Stimulated activated CD8-positive, alpha-beta memory T cell treated with anti-CD3 and anti-CD28 coated beads, Interleukin-15, amount 100 ng/mL, for 4 hours (primary cell): ENCODE measurements at places on chromosomes 7 and 10.

- peak; percentile 70 for DNase-seq
Observed at GRCh38 chr10:31759124-31759798, 169.4 kb downstream of the ARHGAP12 start.

DNA sequence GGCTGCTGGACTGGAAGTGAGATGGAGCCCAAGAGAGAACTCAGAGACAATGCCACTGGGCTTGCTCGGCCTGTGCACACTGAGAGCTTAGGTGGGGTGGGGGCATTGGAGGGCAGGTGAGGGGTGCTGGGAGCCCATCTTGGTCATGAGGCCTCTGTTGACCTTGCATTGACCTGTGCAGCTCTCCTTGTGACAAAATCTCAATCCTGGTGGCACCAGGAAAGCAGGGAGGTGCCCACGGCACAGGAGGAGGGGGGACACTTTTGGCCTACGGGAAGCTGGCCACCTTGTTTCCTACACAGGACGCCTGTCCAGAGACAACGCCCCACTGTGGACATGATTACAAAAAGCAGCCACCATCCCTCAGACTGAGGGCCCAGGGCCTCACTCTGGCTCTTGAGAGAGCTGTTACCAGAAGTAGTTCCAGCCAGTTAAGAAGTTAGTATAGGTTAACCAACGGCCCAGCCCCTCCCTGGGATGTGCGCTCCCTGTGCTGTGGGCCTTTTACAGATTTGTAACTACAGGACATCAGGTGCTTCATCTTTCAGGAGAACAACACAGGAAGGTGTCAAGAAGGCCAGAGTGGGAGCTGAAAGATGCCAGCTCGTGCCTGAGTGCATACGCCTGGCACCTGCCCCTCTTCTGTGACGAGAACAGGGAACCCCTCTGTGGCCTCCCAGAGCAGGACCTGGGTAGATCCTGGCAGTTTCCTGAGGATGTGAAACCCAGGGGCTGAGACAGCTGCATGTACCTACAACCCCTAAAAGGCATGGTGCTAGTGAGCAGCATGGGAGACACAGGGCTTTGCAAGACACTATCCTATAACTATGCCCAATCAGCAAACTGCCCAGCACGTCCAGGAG, 10.3 kb downstream of the PKD1L1 start:
- no peak for DNase-seq

- no peak for DNase-seq
Observed at GRCh38 chr7:40192036-40192435, 57.2 kb downstream of the SUGCT start.

GRCh38 chr7:29953726-29954347, 35.8 kb downstream of the SCRN1 start:
- DNase-seq, result no peak

GRCh38 chr7:87473986-87474385, 1.5 kb downstream of the ABCB4 start:
- DNase-seq, result no peak

DNA sequence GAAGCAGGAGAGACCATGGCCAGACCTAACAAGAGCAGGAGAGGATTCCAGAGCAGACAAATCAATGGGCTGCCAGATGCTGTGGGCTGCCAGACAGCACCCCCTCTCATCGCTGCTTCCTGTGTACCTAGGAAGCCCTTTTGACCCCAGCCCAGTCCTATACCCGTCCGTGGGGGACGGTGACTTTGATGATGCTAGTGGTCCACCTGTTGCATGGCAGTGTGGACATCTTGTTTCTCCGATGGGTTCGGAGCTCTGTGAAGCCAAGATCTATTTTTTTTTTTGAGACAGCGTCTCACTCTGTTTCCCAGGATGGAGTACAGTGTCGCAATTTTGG, 18.2 kb upstream of the GDI2 start:
- no peak for DNase-seq

- DNase-seq, result no peak
Observed at GRCh38 chr7:149367418-149368180, 93.3 kb downstream of the ZNF777 start.

DNA sequence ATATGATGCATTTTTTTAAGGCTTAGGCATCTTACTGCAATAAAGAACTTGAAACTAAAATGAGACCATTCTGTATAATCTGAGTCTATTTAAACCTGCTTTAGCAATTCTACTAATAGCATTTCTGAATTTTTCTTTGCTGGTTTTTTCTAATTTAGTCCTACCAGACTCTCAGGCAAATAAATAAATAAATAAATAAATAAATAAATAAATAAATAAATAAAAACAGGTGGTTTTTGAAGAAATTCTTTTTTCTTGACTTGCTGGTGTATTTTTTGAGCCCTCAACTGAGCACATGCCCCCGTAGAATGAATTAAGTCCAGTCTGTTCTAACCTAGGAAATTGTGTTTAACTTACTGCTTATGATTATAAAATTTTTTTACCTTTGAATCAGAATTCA, 134.7 kb upstream of the FOXP2 start:
- no peak for DNase-seq

DNA sequence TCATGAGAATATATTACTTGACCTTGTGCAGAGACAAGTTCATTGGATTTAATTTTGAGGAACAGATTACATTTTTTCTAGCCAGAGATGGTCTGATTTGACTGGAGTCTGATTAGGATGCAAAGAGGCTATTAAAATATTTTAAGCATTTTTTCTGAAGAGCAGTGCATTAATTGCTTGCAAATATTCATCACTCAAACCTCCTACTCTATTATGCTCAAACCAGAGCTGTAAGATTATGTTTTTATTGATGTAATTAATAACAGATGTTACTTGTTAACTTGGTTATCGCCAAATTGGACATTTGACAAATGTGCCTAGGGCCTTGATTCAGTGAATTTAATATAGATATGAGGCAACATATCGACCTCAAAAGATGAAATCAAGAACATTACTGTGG, 160.9 kb upstream of the SLC13A1 start:
- DNase-seq, result no peak

- no peak for DNase-seq
Observed at GRCh38 chr10:64037071-64037661, 516.0 kb downstream of the REEP3 start.

- DNase-seq, result no peak
Observed at GRCh38 chr7:74544706-74545469, 91.2 kb downstream of the GTF2IRD1 start.

GRCh38 chr7:33511778-33512177, 382.4 kb downstream of the BBS9 start:
- DNase-seq, result no peak

DNA sequence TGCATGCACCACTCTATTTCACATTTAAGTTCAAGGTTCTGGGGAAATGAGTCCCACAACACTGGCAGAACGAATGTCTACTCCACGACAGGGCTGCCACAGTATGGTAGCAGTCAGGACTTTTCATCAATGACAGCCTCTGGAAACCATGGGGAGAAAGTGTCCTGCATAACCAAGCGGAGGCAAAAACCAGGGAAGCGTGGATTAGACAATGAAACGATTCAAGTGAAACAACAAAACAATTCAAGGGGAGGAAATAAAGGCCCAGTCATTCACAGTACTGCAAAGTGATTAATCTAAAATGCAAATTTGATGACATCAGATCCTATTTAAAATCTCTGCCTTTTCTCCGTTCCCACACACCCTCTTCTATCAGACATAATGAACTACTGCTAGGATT, 168.2 kb downstream of the DPY19L1 start:
- no peak for DNase-seq

DNA sequence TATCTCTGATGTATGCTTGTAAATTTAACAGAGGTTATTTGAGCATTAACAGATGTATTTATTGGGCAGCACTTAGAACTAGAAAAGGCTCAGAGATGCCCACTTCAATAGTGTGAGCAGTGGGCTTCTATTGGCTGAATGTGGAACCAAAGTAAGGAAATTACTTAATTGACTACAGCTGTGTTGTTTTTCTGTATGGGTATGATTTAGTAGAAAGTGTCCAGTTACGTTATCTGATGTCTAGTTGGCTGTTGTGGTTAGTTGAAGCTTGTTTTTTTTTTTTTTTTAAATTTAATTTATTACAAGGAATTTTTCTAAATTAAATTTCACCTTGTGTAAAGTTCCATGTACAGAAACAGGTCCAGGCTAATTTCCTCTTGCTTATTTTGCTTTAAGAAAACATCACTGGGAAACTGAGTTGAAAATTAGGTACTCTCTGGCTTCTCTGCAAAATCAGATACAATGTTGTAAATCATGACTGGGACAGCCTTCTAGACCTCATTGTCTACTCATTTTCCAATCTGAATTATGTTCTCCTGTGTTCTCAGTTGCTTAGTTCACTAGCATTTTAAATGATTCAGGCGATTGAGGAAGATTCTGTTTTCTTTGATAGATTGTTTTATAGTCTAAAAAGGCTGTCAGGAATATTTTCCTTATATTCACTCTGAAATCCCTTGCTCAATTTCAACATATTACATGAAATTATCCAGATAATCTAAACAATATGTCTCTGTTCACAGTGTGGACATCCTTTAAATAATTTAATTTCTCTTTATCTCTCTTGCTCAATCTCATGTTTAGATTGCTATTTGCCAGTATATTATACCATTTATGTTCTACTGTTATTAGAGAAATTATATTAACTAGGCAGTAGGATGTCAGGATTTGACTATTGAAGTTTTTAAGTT, 53.0 kb downstream of the PHF14 start:
- DNase-seq, result no peak
